ENCODE measurements at places on chromosomes 1 and 21.

- DNase-seq = no peak
Measured at GRCh38 chr1:4931486-4931885, 277.1 kb downstream of the AJAP1 start.

DNA sequence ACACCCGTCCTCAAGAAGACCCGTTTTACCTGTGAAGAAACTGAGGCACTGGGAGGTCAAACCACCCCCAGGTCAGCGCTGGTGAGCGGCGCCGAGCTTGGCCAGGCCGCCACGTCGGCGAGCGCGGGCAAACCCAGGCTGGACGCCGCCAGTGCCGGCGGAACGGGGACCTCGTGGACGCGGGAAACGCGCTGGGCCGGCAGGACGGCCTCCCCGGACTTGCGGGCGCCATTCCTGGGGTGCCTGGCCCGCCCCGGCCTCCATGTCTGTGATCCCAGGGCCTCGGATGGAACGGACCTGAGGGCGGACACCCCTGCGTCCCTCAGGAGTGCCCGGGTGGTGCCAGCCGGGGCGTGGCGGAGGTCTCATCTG, 764 bp upstream of the SUMO3 start:
- no peak for DNase-seq

DNA sequence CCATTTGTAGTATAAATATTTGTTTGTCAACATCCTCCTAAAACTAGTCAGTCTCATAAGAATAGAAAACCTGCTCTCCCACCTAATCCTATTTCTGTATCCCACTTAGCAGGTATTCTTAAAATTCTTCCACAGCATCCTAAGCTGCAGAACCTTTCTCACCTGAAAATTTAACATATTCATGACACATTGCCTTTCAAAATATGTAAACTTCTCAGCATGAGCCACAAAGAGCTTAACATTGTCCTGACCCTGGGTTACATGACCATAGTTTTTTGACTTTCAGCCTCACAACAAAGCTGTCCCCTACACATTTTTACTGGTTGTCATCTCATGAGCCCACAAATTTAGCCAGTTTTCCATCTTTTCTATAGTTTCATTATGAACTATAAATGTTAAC, 712.1 kb downstream of the LTN1 start:
- no peak for DNase-seq

- no peak for DNase-seq
Measured at GRCh38 chr1:165949335-165950130, 122.1 kb downstream of the UCK2 start.

- no peak for DNase-seq
Measured at GRCh38 chr1:47651311-47652089, 213.7 kb downstream of the FOXD2 start.

DNA sequence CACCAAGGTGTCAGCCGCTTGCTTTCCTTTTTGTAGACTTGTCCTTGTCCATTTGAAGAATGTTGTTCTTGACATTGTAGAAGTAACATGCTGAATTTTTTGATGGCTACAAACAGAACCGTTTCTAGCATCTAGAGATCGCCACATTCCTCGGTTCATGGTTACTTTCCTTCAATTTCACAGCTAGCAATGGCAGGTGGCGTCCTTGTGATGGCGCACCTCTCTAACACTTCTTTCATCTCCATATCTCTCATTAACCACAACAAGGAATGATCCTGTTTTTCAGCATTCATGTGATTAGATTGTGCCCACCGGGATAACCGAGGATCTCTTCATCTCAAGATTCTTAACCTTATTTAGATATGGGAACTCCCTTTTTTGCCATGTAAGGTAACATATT, 2129.8 kb downstream of the NCAM2 start:
- DNase-seq = no peak

DNA sequence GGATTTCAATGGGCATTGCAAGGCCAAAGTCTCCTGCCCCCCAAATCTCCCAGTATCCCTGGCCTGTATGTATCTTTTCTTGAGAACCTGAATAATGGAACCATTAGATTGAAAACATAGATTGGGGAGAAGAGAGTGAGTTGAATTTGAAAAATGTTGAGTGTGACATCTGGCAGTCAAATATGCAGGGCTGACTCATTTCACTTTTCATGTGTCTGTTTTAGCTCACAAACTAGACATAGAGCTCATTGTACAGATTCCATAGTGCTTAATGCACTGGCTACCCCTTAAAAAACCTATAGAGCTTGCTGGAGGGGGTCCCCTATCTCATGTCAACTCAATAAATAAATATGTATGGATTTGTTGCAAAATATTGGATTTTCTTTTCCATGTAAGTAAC, 30.8 kb downstream of the DDR2 start:
- no peak for DNase-seq

All from activated CD4-positive, alpha-beta T cell treated with anti-CD3 and anti-CD28 coated beads, Interleukin-2, amount 50 U/mL, for 16 hours (primary cell).